Stimulated activated naive B cell treated with anti-CD40 and anti-IgM and Interleukin-4, amounts not matched to agents 10 μg/mL and 1 μg/mL and 100 μg/mL, for 72 hours (primary cell): ENCODE measurements at places on chromosomes 16 and 17.

GRCh38 chr17:38912221-38912813 lies 13.1 kb upstream of the LASP1NB start:
- no peak for DNase-seq

DNA sequence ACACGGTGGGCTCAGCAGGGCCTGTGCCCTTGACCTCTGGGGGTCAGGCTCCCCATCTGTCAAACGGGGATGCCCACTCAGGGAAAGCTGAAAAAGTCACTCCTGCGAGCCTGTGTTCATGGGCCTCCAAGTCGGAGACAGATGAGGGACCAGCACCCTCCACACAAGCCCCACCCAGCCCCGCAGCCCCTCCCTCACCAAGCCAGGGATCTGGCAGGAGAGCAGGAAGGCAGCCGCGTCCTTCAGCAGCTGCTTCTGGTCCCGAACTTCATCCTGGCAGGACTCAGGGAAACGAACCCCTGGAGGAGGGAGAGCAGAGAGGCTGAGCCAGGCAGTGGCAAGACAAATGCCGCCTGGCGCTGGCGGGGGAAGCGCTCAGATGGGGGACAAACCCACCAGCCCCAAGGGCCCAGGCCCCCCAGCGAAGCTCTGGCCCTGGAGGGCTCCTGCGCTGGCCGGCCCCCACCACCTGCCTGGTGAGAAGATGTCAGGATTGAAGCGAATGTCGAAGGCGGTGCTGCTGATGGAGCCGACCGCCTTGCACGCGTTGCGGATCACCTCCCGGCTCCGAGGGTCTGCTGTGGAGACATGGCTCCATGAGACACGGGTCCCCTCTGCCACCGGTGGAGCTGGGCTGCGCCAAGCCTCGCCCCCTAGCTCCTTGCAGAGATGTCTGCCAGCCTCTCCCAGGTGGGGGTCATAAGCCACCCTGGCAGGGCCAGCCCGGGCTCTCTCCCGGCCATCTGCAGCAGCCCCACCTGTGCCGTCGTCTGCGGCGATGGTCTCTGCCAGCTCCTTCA lies 15.4 kb downstream of the CLUH start:
- DNase-seq = no peak

DNA sequence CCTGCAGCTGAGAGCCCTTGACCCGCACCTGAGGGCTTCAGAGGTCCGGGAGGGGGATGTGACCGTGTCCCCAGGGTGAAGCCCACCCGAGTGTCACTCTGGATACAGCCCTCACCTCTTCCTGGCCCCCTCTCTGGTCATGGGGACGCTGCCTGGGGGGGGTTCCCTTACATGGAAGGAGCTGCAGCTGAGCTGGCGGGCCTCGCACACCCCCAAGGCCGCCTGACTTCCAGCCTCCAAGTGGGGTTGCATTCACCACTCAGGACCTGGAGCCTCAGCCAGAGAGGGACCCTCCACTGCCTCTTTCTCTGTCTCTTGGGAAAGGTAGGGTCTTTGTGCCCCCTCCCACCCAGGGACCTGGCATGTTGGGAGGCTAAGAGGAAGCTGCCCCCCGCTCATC lies 284.6 kb downstream of the SEC14L1 start:
- no peak for DNase-seq

- DNase-seq = peak; percentile 4
Measured at GRCh38 chr16:49701789-49702494, 154.0 kb downstream of the ZNF423 start.

DNA sequence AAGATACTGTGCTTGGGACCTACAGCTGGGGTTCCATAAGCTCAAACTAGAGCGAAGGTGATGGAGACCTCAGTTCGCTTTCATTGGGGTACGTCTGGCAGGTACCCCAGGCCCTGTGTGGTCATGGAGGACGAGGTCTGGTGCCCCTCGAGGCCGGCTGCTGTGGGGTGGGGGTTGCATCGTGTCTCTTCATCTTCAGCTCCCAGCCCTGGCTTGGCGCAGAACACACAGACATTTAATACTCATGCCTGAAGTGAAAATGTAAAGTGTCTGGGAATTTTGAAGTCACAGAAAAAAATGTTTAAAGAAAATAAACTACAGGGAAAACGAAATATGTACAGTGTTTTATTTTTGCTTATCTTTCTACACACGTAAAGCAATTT lies 80.5 kb downstream of the TBC1D16 start:
- no peak for DNase-seq

DNA sequence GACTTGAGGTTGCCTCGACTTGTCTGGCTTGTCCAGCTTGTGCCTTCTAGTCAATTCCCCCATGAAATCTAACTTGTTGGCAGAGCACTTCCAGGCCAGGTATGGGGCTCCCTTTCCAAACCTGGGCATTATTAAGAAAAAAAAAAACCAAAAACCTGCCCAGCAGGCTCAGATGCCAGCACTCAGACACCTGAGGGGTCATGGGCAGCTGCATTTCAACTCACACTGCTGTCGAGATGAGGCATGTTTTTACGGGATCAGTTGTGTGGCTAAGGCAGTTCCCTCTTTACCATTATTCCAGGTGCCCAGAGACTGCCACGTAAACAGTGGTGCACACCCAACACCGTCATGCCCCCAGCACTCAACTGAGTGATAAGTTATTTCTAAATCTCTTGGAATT lies 17.8 kb downstream of the TMEM11 start:
- DNase-seq = no peak

- DNase-seq = peak; percentile 42
Measured at GRCh38 chr17:19370493-19370960, 7.8 kb upstream of the MAPK7 start.

DNA sequence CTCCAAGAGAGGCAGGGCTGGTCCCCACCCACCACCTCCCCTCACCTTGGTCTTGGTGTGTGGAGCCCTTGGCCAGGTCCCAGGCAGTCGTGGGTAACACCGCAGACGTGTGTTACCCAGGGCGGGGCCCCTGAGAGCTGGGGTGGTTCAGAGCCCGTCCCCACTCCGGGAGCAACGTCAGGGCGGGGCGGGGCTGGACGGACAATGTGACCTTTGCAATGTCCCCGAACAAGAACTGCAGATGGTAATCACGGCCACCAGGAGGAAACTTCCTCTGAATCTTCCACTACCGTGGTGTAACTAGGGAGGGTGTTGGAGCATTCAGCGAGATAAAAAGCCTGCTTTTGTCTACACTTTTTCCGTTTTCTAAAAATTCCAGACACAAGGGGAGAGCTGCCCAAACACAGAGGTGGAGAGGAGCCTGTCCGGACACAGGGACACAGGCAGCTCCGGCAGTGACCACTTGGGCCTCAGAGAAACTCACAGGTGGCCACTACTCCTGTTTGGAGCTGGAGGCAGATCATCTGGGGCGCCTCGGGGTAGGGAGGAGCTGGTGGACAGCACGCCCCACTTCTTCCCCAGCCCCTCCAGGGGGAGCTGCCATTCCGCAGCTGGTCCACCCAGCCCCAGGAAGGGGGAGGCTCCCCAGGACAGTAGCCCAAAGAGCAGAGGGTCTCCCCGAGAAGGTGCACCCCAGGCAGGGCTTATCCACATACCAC lies 14.2 kb upstream of the SLC38A10 start:
- DNase-seq = peak; percentile 49

GRCh38 chr16:74591876-74592650 lies 14.9 kb downstream of the GLG1 start:
- DNase-seq = no peak

DNA sequence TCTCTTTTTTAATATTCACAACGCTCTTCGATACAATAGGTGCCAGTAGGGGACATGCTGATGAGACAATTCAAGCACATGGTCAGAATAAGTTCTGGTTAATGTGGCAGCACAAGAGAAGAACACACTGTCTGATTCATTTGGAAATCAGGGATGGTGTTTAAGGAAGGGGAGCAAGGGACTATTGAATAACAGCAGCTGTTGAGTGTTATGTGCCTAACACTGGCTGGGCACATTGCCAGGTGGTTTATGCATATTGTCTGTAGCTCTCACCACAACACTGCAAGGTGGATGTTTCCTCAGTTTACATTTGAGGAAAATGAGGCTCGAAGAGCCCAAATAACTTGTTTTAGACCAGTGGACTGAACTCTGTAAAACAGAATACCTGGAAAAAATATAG lies 44.2 kb downstream of the LYRM9 start:
- DNase-seq = no peak

GRCh38 chr16:71364133-71364681 lies 5.7 kb downstream of the CALB2 start:
- no peak for DNase-seq

DNA sequence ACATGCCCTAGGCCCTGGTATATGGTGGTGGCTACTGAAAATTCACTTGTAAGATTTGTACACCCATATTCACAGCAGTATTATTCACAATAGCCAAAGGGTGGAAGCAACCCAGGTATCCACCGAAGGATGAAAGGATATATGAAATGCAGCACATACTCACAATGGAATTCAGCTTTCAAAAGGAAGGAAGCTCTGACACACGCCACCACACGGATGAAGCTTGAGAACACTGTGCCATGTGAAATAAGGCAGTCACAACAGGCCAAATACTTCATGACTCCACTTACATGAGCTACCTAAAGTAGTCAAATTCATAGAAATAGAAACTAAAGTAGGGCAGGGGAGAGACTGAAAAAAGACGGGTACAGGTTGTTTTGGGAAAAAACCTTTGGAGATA lies 2.9 kb downstream of the XPO6 start:
- no peak for DNase-seq

DNA sequence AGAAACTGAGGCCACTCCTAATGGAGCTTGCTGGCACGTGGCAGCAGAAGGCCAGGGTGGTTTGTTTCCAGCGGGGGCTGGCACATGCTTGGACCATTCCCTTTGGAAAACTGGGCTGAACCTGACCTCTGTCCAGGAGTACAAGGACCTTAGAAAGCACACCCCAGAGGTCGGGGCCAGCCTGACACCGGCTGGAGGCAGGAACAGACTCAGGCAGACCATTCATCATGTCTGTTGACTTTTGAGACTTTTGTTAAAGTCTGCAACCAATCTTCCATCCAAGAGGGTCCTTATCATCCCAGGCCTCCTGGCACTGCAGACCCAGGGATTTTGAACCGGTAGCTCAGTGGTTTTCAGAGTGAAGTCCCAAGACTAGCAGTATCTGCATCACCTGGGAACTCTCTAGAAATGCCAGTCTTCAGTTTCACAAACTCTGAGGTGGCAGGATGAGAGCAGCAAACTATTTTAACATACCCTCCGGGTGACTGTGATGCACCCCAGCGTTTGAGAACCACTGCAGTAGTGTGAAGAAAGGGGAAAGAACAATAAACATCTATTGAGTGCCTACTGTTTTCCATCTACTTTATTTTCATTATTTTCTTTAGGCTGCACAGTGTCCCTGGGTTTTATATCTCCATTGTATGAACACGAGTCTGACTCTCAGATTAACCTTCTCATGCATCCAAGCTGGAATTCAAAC lies 145.3 kb upstream of the PLCG2 start:
- no peak for DNase-seq

- no peak for DNase-seq
Measured at GRCh38 chr17:64571746-64572145, 65.0 kb downstream of the CEP95 start.

GRCh38 chr16:4375717-4376116 lies 4.1 kb downstream of the VASN start:
- no peak for DNase-seq

DNA sequence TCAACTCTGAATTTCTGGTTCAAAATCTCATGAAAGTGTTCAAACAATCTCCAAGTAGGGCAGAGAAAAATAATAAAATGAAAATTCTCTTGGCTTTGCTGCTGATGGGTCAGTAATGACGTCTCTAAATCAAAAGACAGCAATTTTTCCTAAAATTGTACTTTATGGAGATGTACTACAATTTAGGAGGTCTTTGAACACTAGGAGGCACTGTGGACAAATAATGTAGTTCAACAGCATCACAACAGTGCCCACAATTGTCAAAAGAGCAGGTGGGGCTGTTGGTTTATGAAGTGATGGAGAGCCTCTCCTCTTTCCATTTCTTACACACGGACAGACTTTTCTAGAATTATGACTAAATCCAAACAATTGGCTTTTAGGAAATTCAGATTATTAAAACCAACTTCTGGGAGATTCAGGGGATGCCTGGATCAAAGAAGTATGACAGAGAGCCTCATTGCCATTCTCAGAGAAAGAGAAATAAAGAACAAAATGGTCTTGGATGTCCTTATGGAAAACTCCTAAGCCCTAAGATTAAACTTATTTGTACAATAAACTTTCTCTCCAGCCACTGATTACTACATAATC lies 23.8 kb downstream of the EZH1 start:
- no peak for DNase-seq

DNA sequence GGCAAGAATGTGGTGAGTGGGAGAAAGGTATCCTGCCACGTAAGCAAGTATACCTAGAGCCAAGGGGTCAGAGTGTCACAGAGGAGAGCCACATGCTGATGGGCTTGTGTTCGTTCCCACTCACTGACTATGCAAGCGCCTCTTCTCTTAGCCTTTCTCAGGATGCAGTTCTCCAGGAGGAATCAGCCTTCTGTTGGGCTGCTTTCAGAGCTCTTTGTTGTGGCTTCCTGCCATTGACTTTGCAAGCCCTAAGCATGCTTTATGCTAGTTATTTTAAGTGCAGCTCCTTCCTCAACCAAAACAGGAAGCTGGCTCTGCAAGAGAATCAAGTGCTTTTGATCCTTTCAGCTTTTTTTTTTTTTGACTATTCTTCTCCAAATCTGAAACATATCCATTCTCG lies 66.6 kb downstream of the SIAH1 start:
- DNase-seq = no peak

GRCh38 chr17:41563607-41564170 lies 8.2 kb downstream of the KRT9 start:
- no peak for DNase-seq

GRCh38 chr17:50918933-50919296 lies 52.8 kb upstream of the TOB1 start:
- DNase-seq = no peak

- no peak for DNase-seq
Measured at GRCh38 chr17:78345791-78346494, 13.9 kb downstream of the SOCS3 start.
